Muscle of arm (tissue), 14 donors: ENCODE measurements at places on chromosomes 3 and 15.

GRCh38 chr15:58398071-58398470 is 33.7 kb upstream of the LIPC start:
- no peak for DNase-seq

DNA sequence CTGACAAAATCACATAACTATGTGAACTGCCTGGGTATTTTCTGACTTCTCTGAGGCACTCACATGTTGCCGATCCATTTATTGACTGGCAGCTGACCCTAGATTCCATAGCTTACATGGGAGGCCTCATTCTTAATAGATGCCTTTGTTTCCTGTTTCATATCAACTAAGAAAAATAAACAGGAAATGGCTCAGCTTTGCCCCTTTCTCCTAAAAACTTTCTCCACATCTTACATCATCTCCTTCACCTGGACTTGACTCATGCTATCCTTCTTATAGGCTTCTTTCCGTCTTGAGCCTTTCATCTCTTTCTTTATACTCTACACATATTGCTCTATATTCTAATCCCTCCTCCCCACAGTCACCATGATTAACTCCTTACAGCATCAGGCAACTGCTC is 38.0 kb downstream of the TXNRD3 start:
- DNase-seq = no peak

GRCh38 chr3:186497608-186498007 is 46.6 kb downstream of the CRYGS start:
- DNase-seq = no peak

DNA sequence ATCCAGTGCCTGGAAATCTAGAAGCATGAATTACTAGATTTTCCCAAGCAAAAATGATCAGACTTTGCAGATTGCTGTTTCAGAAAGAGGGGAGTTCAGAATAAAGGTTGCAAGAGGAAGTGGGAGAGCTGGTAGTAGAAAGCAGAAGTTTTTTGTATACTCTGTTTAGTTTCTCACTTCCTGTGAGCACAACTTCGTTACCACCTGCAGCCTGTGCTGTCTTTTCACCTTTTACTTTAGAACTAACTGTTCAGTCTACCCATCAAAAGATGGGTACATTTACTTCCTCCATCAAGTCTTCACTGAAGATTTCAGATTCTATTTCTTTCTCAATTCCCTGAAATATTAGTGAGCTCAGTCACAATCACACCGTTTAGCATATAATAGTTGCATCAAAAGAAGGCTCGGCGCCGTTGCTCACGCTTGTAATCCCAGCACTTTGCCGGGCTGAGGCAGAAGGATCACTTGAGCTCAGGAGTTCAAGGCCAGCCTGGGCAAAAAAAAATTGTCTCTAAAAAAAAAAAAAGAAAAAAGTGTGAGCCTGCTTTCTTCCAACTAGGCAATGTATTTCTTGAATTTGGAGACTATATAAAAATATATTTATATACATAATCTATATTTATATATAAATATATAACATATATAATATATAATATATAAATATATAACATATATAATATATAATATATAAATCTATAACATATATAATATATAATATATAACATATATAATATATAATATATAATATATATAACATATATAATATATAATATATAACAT is 1.8 kb upstream of the CEP97 start:
- no peak for DNase-seq

GRCh38 chr3:114892131-114892879 is 254.8 kb downstream of the ZBTB20 start:
- no peak for DNase-seq

DNA sequence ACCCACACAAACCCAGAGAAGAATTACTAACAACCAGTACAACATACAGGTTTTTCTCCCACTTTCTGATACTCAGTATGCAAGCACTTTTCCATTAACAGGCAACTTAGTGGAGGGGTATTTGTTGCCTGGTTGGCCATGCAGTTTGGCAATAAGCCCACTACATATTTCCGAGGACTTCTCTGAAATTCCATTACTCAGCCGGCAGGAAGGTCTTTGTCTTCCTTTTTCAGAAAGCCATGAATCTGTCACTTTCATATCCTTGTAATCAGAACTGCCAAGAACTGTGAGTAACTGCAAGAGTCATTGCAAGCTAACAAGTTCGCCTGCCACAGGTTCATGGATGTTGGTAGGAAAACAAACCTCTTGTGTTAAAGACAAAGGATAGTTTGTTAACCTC is 422.3 kb upstream of the ROBO1 start:
- DNase-seq = peak; percentile 28

GRCh38 chr3:42159147-42159546 is 68.0 kb downstream of the TRAK1 start:
- no peak for DNase-seq

DNA sequence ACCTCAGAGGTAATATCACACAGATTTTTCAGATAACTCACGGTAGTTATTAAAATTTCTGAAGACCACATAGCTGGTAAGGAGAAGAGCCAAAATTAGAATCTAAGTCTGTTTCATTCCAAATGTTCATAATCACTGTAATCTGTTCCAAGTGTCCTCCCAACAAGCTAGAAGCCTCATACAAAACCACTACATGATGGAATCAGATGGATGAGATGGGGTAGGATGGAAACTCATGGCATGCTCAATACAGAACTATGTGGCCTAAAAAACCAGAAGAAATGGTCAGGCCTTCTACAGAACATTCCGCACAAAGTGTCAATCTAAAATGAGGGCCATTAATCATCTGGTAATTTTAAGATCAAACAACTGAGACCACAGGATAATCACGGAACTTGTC is 91.8 kb downstream of the THBS1 start:
- no peak for DNase-seq

DNA sequence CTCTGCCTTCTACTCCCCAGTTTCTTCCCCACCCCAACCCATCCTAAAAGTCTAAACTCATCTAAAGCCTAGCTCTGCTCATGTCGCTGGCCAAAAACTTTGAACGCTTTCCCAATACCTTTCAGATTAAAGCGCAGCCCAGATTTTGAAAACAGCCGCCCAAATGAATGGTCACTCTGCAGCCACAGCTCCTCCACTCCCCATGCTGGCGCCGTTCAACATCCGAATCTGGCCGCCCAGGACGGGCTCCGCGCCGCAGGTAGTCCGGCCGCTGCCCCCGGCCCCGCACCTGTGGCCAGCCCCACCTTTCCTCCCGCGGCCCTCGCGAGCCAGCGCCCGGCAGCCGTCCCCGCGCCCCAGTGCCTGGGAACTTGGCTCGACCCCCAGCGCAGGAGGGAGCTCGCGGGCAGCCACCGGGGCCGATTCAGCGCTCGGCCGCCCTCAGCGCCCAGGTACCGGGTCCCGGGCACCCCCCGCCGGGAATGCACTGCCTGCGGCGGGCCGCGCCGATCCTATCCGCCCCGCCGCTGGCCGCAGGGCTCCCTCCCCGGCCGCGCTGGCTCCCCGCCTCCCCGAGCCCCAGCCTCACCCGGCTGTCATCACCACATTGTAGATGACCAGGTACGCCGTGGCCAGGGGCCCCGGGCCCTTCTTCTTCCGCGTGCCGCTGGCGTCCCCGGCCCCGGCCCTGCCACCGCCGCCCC is 417 bp downstream of the HACD2 start:
- DNase-seq = peak; percentile 20

DNA sequence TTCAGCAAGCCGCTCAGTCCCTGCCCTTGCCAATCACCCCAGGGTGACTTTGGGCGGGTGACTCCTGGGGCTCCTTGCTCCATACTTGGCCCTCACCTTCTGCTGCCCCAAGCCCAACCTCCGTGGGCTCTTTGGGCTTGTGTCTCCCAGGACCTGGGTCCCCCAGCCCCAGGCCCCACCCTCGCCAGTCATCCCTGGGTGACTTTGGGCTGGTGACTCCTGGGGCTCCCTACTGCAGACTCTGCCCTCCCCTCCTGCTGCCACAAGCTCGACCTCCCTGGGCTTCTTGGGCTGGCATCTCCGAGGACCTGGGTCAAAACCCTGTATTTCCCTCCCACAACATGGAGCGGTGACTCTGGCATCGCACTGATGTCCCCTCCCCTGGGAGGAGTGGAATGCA is 151.5 kb downstream of the GOLGA6L4 start:
- DNase-seq = no peak

DNA sequence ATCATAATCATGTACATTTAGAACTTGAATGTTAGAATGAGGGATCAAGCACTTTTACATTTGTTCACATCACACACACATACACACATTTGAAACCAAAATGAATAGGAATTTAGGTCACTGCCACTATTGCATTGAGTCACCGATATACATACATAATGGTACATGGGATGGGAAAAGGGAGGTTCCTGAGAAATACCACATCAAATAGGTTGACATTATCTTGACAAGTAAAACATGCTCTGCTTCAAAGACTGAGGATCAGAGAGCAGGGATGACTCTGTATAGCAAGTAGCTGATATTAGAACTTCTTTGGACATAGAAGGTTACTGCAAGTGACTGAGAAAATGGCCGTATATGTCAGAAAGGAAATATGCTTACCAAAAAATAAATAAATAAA is 847.2 kb downstream of the PLOD2 start:
- no peak for DNase-seq

GRCh38 chr3:5974630-5975322 is 787.3 kb downstream of the EDEM1 start:
- no peak for DNase-seq
